ENCODE measurements at places on chromosomes 12 and 14.

DNA sequence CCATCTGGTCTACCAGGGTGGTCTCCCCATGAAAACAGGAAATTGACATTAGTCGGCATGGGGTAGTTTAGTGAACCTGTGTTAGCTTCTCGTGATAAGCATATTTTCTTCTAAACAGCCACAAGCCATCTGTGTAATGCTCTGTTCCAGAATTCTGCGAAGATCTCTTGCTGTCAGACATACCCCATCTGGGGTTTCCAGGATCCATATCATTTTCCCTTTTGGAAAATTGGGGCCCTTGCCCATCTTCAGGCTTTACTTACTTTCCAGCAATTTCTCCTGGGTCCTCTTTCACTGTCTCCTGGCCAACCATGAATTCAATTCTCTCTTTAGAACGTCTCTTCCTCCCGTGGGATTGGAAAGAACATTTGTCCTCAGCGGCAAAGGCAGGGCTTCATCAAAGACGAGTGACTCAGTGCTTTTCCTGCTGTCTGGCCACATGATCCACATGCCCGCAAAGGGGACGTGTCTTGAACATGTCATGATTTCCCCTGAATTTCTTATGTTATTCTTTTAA is 21.4 kb upstream of the NCOR2 start:
- peak; percentile 31 for DNase-seq

- DNase-seq, result no peak
Observed at GRCh38 chr14:93051600-93052546, 63.9 kb downstream of the ITPK1 start.

GRCh38 chr12:132356691-132357622 is 27.6 kb upstream of the GALNT9 start:
- DNase-seq, result no peak

- no peak for DNase-seq
Observed at GRCh38 chr14:26841920-26842741, 244.3 kb upstream of the NOVA1 start.

GRCh38 chr14:105473033-105473676 is 1.5 kb upstream of the CRIP2 start:
- DNase-seq, result no peak

DNA sequence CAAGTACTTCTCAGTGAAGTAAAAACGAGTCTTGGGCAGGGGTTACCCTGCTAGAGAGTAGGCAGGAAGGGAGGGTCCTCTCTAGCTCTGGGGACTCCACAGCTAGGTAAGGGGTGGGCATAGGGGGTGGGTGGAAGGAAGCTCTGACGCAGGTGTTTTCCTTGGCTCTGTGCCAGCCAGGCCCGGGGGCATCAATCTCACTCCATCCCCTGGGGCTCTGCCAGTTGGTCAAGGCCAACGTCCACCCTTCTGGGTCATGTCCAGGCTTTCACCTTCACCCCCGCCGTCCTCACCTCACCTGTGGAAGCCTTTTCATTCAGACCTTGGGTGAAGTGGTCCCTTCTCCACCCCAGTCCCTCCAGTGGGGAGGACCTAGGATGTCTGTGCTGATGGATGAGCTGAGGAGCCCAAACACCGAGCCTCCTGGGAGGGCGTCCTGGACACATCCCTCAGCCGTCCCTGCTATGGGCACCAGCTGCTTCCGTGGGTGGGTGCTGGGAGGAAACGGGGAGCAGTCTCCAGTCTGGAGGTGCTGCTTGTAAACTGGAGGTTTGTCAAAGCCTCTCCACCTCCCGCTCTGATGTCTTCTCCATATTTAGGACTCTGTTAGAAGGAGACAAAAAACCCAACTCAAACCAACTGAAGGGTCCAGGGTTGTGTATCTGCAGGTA is 71.5 kb upstream of the SFSWAP start:
- no peak for DNase-seq

- DNase-seq, result peak; percentile 65
Observed at GRCh38 chr12:7884689-7885088, 12.0 kb upstream of the SLC2A14 start.

DNA sequence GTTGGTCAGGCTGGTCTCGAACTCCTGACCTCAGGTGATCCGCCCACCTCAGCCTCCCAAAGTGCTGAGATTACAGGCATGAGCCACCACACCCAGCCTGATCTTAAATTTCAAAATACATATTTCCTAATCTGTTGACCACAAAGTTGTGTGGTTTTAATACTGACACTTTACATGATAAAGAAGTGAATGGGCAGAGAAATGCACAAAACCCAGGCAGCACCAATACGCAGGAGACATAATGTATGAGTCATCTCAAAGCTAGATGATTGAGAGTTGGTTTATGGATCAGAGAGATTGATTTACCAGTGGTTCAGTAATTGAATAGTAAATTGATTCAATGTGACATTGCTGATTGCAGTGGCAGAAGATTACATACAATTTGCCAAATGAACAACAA is 19.2 kb upstream of the PPP2R5E start:
- peak; percentile 60 for DNase-seq

- DNase-seq, result no peak
Observed at GRCh38 chr14:96638041-96638855, 136.1 kb downstream of the PAPOLA start.

DNA sequence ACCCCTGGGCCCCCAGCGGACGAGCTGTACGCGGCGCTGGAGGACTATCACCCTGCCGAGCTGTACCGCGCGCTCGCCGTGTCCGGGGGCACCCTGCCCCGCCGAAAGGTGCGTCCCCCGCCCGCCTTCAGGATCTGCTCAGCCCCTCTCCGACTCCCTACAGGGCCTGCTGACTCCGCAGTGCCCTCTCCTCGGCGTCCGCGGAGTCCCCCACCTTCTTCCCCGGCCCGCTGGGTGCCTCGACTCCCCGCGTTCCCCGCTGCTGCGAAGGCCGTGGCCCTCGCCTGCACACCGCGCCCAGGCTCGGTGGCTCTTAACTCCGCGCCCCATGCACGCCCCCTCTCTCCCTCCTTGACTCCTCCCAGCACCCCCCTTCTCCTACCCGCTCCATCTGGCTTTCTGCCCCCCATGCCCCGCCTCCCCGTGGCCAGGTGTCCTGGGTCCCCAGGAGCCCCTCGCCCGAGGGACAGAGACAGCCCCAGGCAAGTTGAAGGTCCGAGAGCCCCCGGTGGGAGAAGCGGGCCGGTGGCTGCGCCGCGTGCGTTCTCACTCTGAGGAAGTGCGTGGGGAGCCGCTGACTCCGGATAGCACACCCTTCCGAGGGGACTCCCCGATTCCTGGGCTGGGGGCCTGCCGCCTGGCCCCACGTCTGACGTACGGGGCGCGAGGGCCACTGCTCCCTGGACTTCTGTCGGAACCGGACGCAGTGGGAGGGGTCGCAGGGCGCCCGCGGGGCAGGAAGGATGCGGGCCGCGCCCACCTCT is 594 bp downstream of the TAMALIN start:
- DNase-seq, result no peak

DNA sequence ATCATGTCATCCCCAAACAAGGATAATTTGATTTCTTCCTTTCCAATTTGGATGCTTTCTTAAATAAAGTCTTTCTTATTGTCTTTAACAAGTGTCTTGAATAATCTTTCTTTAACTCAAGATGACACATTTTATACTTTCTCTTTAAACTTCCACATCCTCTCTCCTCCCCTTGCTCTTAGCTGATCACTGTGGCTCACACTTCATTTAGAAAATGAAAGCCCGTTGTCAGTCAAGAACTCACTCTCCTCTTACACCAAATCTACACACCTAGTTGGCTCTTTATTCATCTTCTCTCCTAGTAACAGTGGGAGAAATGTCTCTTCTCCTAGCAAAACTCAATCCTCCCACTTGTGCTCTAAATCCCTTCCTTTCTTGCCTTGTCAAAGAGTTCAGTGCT is 10.4 kb upstream of the RMST start:
- DNase-seq, result no peak

- no peak for DNase-seq
Observed at GRCh38 chr12:58262796-58263195, 321.4 kb downstream of the ATP23 start.

GRCh38 chr12:108065069-108065468 is 64.0 kb upstream of the WSCD2 start:
- DNase-seq, result no peak

- DNase-seq, result no peak
Observed at GRCh38 chr14:90674043-90674670, 142.1 kb downstream of the TTC7B start.

GRCh38 chr12:41465526-41465925 is 277.4 kb downstream of the PDZRN4 start:
- no peak for DNase-seq

DNA sequence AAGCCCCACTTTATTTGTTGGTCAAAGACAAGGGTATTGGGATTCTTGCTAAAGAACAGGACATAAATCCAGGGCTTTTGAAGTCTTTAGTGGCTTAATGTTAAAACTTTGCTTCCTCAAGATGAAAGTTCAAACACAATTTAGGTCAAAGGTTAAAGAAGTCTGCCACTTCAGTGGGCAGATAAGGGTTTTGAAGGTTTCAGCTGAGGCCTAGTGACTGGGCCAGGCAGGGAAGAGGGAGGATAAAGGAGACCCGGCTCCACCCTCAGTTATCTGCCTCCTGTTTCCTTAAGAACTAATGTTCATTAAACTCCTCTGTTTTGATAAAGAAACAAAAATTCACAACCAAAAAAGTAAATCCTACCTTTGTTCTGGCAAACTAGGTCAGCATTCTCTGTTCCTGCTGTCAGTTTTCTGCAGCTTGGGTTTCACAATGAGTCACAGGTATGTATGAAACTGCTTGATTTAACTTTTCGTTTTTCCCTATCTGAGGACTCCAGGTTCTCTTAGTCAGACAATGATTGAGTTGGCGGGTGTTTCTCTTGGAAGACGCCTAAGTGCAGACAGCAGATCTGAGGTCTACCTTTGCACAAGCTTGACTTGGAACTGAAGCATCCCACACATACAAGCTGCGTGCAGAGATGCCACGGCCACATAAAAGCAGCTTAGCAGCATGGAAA is 208.3 kb downstream of the EXOC5 start:
- DNase-seq, result peak; percentile 33

- no peak for DNase-seq
Observed at GRCh38 chr12:105832806-105833205, 305.9 kb downstream of the NUAK1 start.

DNA sequence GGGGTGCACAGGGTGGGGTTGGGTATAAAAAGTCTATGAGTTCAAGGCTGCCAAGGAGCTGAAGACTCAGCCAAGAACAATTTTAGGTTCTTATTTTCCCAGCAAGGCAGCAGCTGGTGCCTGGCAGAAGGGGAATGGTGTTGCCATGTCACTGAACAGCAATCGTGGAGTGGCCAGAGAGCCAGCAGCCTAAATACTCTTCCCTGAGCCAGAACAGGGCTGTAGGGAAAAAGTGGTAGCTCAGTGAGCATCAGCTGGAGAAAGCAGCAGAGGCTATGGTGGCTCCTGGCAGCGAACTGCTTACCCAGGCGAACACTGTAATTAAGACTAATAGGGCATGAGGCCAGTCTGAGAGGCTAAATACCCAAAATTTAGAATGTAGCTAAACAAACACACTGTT is 334.9 kb downstream of the RMST start:
- no peak for DNase-seq

DNA sequence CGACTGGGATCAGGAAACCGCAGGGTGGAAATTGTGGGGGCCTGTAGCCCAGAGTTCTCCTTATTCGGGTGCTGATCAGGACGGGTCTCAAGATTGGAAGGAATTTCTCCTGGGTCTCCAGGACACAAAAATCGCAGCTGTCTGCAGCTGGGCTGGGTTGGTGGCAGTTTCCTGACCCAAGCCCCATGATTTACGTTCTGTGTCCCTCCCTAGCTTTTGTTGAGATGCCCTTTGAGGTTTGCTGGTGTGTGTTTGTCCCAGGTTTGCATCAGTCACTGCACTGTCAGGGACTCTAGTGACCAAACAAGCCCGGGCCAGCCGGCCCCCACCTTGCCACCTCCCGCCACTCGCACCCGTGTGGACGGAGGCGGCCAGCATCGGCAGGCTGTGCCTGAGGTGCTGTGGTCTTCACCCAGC is 89.5 kb downstream of the FBXL14 start:
- DNase-seq, result no peak

- DNase-seq, result peak; percentile 71
Observed at GRCh38 chr14:21734457-21735074, 60.9 kb upstream of the OR4E1 start.

- no peak for DNase-seq
Observed at GRCh38 chr12:32049956-32050355, 56.7 kb upstream of the BICD1 start.

- no peak for DNase-seq
Observed at GRCh38 chr14:51533872-51534553, 117.7 kb upstream of the FRMD6 start.

DNA sequence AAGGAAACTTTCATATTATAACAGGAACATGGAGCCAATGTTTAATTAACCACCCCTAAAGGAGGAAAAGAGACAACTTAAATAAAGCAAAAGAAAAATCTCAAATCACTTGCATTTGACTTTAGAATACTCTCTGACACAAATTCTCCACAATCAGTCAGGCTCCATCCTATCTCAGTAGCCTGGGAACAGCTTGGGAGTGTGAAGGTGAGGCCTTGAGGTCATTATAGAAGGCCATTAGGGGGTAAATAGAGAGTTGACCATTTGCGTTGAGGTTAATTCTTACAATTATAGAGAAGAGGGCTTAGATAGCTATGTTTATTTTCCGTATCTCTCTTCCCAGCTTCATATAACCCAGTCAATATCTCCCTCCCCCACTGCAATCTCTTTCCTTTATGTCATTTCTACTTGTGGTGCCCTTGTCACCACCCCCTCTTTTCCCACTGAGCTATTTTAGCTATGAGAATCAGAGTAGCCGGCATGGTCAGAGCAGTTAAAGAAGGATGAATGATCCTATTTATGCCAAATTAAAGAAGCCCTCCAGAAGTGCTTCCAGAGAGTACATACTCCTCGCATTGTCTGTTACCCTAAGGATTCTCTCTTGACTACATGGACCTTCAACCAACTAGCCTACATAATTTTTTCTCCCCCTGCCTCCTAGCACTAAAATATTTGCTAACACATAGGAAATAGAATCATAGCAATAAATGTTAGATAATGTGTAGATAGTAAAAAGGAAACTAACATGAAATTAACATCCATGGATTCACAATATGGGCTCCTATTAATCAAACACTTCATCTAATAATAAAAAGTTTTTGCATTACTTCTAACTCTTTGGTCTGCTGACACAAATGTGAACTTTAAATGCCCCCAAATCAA is 135.2 kb upstream of the KRR1 start:
- DNase-seq, result no peak

GRCh38 chr12:126862500-126862899 is 1404.5 kb upstream of the TMEM132C start:
- DNase-seq, result peak; percentile 31
